Panc1 (cell line): ENCODE measurements at places on chromosomes 11 and 22. TPM values are rescaled to one million over a fixed set of nuclear protein-coding genes. Genes with fewer than 3 reads are reported as not detected.

Gene KCNK7
- total RNA-seq = 0.69 TPM

Gene MPPED2
- total RNA-seq = not detected

Gene SYTL2
- 132 TPM for total RNA-seq

Gene RAB38
- 0.15 TPM for total RNA-seq

Gene SLC22A25
- not detected for total RNA-seq

Gene OR8A1
- not detected for total RNA-seq

Gene BARX2
- total RNA-seq = 3.9 TPM
